ENCODE measurements at places on chromosomes 6 and 20. TPM values are rescaled to one million over a fixed set of nuclear protein-coding genes. Genes with fewer than 3 reads are reported as not detected.

GRCh38 chr20:38806855-38807655 lies 1.6 kb downstream of the PPP1R16B start:
- H3K4me3 ChIP-seq = peak overlapping the region; percentile 50
- H3K4me1 ChIP-seq = no peaks in the 10 kb centered on the region
- no peak for DNase-seq
- H3K36me3 ChIP-seq = no peaks in the 10 kb centered on the region

The DLK2 gene
- 0.22 TPM for total RNA-seq

The RSPO3 gene
- 1.8 TPM for total RNA-seq

The LY6G5C gene
- 1.9 TPM for total RNA-seq

The BNIP5 gene
- total RNA-seq = 7.8 TPM

DNA sequence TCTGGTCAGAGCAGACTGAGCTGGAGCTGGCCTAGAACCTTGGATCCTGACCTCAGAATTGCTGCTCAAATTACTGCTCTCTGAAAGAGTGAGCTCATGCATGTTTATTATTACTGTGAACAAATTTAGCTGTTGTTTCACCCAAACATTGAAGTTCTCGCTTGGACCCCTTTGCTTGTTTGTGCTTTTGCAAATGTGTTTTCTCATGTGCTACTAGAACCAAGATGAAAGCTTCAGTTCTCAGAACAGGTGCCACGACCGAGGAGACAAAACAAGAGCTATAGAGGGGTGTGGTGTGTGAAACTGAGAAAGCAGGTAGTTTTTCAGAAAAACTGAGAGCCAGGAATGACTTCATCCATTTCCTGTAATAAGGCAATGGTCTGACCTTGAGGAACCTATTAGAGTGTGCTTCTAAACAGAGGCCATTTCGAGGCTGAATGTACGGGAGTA lies 50.0 kb upstream of the ESR1 start:
- H3K36me3 ChIP-seq = no peaks in the 10 kb centered on the region
- H3K27me3 ChIP-seq = no peaks in the 10 kb centered on the region
- no peak for DNase-seq
- no peaks in the 10 kb centered on the region for H3K4me1 ChIP-seq
- no peak overlapping the region for H3K4me3 ChIP-seq
- no peak overlapping the region for H3K27ac ChIP-seq

GRCh38 chr6:87754828-87755227 lies 52.8 kb upstream of the AKIRIN2 start:
- no peaks in the 10 kb centered on the region for H3K27me3 ChIP-seq
- no peaks in the 10 kb centered on the region for H3K4me1 ChIP-seq
- no peak overlapping the region for H3K27ac ChIP-seq
- no peaks in the 10 kb centered on the region for H3K36me3 ChIP-seq
- no peak for DNase-seq
- H3K4me3 ChIP-seq = no peak overlapping the region

The CDH26 gene
- 0.27 TPM for total RNA-seq
